ENCODE measurements at places on chromosomes 6 and 20.

GRCh38 chr6:69038841-69039240, 403.8 kb downstream of the ADGRB3 start:
- DNase-seq = no peak

DNA sequence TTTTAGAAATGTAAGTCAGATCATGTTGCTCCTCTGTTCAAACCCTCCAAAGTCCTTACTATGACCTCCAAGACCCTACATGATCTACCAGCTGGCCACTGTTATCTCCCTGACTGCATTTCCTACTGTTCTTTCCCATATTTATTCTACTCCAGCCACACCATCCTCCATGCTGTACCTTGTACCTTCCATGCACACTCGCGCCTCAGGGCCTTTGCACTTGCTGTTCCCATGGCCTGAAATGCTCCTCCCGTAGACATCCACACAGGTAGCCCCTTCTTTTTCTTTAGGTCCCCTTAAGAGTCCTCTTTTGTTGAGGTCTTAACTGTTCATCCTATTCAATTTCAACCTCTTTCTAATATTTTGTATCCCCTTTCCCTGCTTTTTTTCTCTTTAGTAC, 47.0 kb downstream of the HEBP2 start:
- no peak for DNase-seq

DNA sequence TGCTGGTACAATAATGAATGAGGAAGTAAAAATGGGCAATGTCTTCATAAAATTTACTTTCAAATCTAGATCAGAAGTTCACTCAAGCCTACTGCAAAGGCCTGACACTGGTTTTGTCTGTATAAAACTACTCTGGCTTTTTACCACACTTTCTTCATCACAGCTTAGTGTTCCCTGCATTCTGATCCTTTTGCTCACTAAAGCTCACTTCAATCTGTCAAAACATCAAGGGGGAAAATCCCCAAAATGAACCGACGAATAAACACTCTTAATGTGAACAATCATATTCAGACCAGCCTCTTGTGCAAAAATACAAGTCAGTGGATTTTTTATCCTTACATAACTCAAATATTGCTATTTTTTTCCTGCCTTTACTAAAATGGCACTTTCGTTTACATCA, 98.5 kb downstream of the PRDM1 start:
- DNase-seq = no peak

GRCh38 chr6:134020968-134021367, 31.5 kb downstream of the SLC2A12 start:
- DNase-seq = no peak

GRCh38 chr6:26056583-26057350, 30.5 kb upstream of the HFE start:
- DNase-seq = peak; percentile 8

DNA sequence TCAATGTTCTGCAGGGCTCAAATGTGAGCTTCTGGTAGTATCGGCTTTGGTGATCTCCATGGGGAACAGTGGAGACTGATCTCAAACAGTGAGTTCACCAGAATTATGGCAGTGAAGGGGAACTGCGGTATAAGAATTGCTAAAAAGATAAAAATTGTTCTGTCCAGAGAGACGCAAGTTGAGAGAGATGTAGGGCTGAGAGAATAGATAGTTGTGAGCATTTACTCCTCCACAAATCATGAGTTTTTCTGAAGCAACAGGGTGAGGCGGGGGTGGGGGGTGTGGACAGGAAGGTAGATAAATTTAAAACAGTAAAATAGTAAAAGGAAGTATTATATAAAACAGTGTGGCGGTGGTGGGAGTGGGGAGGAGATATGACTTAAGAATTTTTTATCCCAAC, 98.6 kb upstream of the NEDD9 start:
- no peak for DNase-seq

DNA sequence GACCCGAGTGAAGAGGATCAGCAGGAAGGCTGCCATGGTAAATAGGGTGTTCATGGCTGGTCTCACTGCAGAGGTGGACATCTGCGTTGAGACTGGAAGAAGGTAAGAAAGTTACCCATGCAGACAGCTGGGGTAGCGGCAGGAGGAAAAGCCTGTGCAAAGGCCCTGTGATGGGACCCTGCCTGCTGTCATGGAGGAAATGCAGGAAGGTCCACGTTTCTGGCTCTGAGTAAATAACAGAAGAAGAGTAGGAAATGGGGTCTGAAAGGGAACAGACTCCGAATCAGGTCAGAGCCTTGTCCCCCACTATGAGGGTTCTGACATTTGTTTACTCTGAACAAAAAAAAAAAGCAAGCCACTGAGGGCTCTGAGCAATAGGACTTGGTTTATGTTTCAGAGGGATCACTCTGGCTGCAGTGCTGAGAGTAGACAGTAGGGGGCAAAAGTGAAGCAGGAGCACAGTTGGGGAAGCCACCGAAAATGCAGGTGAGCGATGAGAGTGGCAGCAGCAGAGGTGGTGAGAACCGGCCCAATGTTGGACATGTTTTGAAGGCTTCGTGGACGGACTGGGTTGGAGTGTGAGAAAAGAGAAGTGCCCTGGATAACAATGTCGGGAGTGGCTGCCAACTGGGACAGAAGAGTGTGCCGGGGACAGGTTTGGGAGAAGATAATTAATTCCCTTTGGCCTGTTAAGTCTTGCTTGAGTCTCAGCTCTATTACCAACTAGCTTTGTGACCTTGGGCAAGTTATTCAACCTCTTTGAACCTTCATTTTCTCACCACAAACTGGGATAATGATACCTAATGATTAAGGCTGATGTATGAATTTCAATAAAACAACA, 57.9 kb upstream of the MAP7 start:
- DNase-seq = peak; percentile 41

DNA sequence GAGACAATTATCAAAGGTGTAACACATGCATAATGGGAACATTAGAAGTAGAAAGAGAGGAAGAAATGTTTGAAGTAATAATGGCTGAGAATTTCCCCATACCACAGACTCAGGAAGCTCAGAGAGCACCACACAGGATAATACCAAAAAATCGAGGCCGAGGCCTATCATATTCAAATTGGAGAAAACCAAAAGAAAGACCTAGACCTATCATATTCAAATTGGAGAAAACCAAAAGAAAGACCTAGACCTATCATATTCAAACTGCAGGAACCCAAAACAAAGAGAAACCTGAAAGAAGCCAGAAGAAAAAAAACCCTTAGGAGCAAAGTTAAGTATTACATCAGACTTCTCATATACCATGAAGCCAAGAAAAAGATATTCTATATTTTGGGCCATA, 18.0 kb downstream of the NINL start:
- no peak for DNase-seq

GRCh38 chr20:32012159-32012688, 2.0 kb downstream of the CCM2L start:
- no peak for DNase-seq

DNA sequence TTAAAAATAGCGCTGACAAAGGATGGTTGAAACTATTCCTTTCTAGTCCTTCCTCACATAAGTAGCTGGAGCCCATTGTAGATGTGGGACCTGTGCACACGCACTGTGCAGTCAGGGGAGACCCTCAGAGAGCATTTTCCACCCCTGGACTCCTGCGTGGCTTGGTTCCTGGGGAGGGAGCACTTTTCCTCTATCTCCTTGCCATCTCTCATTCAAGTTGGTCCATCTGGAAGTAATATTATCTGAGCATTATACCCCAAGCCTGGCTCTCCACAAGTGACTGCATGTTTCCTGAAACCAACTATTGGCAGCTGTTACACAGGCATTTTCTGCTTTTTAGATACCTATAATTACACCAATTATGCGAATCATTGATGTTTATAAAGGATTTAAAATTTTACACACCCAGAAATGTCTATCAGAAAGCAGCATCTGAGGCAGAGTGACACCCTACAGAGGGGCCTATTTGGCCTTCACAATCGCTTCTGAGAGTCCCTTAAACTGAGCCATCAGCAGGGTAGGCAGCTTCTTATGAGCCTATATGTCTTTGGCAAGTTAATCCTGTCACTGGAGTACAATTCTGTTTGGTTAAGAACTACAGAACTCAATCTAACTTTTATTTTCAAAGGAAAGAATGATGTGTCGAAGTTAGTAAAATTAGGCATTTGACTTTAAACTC, 18.7 kb downstream of the SOX4 start:
- DNase-seq = no peak

- no peak for DNase-seq
These were observed 116.8 kb upstream of the DST start for GRCh38 chr6:56759521-56759920.

GRCh38 chr6:34237316-34237721, 646 bp downstream of the HMGA1 start:
- DNase-seq = no peak

DNA sequence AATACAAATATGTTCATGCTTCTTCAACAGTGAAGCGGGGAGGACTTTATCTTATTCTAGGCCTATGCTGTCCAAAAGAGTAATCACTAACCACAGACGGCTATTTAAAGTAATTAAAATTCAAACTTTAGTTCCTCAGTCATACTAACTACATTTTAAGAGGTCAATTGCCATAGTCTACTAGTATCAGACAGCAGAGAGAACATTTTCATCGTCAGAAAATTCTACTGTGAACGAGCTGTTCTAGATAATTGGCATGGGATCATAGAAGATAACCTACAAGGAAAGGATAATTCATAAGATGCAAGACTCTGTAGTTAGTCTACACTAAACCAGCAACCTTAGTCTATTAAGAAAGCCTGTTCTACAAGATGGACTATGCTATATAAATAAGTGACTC, 44.4 kb downstream of the PRKN start:
- no peak for DNase-seq

DNA sequence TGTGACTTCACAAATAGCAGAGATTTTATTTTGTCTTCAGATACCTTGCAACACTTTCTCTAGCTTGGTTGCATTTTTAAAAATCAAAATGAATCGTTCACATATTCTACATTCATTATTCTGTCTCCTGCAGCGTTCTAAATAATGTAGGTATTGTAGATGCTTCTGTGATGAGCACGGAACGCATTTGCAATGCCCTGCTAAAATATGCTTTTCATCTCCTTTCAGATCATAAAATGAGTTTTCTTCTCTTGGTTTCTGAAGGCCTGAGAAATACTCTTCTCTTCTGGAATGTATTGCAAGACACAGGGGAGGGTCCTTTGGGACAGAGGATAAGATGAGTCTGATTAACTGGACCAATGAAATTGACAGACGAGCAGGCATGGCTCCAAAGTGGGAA, 390.7 kb downstream of the PREX1 start:
- no peak for DNase-seq

DNA sequence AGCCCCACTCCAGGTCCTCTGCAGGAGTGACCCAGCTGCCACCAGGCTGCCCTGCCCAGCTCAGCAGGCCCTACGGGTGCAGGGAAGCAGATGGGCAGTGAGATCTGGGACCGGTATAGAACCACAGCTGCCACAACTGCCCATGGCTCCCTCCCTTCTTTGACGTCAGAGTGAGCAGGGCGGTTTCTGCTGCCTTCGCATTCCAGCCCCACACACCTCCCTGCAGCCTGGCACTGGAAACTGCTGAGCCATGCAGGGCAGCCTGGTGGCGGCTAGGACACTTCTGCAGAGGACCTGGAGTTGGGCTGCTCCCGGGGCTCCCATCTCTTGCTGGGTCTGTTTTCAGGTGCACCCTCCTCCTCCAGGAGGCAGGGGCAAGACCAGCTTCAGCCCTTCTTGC, 101.6 kb upstream of the CD93 start:
- no peak for DNase-seq

- DNase-seq = no peak
These were observed 11.1 kb downstream of the MTHFD1L start for GRCh38 chr6:150876598-150876997.

- DNase-seq = no peak
These were observed 160.7 kb downstream of the ZFAND3 start for GRCh38 chr6:37980222-37980595.

- DNase-seq = no peak
These were observed 261.0 kb upstream of the RIN2 start for GRCh38 chr20:19497064-19497463.
